Activated CD4-positive, alpha-beta T cell treated with anti-CD3 and anti-CD28 coated beads for 36 hours (primary cell): ENCODE measurements at places on chromosomes 7 and 10. TPM values are rescaled to one million over a fixed set of nuclear protein-coding genes. Genes with fewer than 3 reads are reported as not detected.
A peak's percentile ranks its signal among the peaks of the same experiment; 100 is the strongest.

KLF14 gene
- not detected for total RNA-seq

CUBN gene
- 0.43 TPM for total RNA-seq

UCN3 gene
- not detected for total RNA-seq

GPR15LG gene
- not detected for total RNA-seq

CTBP2 gene
- total RNA-seq = 0.12 TPM

DNA sequence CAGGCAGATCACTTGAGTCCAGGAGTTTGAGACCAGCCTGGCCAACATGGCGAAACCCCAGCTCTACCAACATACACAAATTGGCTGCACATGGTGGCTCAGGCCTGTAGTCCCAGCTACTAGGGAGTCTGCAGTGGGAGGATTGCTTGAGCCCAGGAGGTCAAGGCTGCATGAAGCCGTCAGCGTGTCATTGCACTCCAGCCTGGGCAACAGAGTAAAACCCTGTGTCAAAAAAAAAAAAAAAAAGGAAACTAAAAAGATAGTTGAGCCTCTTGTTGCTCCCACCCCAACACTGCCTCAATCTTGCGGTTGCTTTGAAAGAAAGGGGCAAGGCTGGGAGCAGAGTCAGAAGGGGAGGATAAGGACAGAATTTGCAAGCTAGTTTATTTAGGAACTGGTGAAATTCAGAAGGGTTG is 69.9 kb downstream of the SYPL1 start:
- no peak for DNase-seq

DNA sequence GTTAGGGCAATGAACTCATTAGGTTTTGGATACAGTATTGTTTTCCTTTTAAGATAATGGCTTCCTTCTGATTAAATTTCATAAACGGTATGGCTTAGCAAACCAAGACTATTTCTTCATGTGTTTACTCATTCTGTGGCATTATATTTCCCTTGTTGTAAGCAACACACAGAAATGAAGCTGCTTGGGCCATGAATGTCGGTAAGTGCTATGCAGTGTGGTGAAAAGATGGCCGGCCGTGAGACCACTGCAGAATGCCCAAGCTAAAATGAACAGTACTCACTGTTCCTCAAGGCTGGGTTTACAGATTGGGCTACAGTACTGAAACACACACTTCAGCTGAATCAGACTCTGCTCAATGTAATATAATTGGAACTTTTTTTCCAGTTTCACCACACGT is 8.1 kb downstream of the APBB1IP start:
- no peak for DNase-seq

DNA sequence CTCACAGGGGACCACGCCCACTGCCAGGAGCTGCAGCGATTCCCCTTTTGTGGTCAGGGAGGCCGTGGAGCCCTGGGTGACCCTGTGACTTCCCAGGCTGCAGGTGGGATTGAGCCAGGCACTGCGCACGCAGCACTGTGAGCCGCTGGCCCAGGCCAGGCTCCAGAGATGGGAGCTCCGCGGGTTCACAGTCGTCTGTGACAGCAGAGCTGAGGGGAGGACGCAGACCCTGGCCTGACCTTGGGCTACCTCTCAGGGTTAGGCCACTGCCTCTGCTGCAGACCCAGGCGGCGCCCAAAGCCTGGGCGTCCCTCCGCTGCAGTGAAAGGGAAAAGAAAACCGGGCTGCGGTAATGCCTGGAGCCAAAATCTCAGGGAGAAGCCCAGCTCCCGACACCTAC is 107.5 kb upstream of the GPR26 start:
- DNase-seq = no peak

GRCh38 chr10:110209926-110210673 is 2.7 kb downstream of the MXI1 start:
- no peak for DNase-seq

DNA sequence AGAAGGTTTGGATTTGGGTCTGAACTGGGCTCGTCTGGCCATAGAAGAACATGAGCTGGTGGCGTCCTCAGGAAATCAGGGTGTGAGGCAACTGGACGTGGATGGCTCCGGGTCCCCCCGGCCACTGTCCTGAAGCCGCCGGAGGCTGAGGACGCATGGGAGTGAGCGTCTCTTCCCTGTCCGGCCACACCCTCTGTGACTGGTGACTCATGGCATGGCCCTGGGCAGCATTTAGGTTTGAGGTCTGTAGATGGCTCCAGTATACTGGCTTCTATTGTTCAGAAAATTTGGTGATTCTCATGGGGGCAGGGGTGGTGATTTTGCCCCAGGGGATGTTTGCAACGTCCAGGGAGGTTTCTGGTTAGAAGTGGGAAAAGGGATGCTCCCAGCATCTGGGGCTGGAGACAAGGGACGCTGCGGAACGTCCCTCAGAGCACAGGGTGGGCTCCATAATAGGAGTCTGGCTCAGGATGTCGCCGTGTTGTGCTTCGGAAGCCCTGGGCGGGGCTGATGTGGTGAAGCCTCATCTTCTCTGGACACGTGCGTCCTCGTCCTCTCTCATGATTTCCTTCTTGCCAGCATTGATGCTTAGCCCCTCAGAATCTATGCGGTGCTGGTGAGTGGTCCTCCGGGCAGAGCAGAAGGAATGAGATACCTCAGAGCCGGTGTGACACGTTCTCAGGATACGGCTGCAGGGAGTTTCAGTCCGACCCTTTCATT is 49.9 kb downstream of the PITRM1 start:
- DNase-seq = no peak

DNA sequence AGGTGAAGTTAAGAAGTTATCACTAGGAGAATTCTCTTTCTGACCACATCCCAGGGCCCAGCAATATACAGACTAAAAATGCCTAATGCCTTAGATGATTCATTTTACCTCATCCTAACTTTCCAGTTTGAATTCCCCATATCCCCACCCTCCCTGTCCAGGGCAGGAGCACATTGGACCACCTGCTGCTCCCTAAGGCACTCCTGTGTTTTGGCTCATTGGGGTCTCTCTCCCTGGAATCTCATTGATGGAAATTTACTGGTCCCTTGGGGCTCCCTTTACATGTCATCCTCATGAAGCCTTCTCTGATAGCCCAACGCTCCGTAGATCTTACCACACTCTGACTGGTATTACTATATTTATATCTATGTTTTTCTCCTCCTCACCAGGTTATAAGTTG is 2.7 kb downstream of the IL2RA start:
- DNase-seq = peak; percentile 9

DNA sequence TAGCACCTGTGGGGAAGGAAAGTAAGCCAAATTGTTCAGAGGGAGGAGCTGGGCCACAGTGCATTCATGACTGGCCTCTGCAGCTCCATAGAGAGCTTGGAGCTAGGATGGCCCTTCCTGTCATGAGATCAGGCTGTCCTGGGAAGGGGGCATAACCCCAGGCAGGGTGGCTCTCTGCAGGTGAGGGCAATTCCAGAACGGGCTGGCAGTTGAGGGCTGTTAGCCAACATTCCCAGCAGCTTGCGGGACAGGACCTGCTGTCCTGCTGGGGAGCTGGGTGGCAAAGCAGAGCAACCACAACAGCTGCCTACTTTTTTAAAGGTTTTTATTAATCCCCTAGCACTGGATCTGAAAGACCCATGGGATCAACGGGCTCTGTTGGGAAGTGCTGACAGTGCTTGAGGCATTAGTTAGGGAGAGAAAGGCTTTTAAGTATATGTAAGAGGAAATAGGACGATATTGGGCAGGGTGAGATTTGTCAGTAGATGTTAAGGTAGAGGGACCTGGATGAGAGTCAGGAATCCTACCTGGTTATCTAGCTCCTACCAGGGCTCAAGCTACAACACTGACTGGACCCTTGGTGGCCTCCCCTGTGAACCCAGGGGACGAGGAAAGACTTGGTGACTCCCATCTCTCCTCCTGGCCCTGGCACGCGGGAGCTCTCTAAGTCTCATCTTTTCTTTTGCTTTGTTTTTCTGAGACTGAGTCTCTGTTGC is 77.8 kb downstream of the NAMPT start:
- no peak for DNase-seq

DNA sequence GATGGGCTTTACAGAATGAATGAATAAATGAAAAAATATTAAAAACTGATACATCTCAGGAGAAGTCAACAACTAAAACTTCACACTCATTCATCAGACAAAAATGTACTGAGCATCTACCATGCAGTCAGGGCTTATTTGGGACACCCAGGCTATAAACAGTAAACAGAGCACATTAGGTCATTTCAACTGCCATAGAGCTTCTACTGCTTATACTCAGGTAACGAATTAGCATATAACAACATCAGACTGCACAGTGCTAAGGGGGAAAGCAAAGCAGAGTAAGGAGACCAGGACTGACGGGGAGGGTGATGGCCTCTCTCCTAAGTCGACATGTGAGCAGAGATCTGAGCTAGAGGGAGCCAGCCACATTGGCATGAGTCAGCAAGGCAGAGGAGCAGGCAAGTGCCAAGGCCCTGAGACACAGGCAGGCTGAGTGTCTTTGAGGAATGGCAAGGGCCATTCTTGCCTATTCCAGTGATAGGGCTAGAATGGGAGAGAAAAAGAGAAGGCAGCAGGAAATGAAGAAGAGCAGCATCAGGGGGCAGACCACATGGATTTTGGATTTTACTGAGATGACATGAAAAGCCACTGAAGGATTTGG is 528.9 kb downstream of the PARD3 start:
- no peak for DNase-seq

DNA sequence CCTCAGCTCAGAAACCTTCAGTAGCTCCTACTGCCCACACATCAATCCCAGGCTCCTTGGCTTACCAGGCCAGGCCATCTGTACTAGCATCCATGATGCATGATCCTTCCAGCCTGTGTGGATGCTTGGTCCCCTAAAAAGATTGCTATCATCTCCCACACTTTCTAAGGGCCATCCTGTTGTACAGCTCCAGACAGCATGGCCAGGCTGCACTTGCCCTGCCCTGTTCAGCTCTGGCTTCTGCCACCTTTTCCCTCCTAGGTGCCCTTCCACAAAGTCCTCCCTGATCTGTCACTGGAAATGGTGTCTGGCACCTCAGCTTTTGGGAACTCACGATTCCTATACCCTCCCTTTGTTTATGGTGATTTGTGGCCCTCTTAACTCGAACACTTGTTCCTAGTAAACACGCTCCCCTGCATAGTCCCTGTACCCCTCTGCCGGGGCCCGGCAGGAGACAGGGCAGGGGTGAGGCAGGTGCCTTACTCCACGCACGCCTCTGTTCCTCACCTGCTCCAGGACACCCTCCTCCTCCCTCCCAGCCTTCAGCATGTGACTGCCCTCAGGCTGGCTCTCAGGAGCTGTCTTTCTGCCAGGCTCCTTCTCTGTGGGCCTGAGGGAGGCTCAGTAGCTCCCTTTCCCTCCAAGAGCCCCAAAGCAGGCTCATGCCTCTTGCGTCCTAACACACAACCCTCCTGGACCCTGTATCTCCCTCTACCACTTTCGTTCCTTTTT is 71.8 kb downstream of the CDH23 start:
- DNase-seq = no peak

DNA sequence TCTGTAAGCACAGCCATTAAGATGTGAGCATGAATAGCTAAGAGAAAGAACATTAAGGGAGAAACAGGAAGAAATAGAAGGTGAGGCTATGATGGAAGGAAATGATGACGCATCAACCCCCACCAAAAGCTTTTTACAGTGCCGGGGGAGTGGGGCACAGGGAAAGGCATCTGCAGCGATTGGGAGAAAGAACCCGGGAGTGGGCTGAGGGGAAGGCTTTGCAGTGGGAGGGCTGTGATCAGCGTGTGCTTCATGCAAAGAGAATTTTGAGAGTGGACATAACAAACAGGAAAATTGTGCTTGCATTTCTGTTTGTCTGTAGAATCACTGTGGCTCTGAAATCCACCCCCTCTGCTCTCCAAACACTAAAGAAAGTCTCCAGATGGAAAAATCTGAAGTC is 250.8 kb downstream of the KCNMA1 start:
- DNase-seq = no peak
